ENCODE measurements at places on chromosomes 2 and 18.

- DNase-seq = no peak
Observed at GRCh38 chr2:224272237-224272910, 129.5 kb downstream of the FAM124B start.

DNA sequence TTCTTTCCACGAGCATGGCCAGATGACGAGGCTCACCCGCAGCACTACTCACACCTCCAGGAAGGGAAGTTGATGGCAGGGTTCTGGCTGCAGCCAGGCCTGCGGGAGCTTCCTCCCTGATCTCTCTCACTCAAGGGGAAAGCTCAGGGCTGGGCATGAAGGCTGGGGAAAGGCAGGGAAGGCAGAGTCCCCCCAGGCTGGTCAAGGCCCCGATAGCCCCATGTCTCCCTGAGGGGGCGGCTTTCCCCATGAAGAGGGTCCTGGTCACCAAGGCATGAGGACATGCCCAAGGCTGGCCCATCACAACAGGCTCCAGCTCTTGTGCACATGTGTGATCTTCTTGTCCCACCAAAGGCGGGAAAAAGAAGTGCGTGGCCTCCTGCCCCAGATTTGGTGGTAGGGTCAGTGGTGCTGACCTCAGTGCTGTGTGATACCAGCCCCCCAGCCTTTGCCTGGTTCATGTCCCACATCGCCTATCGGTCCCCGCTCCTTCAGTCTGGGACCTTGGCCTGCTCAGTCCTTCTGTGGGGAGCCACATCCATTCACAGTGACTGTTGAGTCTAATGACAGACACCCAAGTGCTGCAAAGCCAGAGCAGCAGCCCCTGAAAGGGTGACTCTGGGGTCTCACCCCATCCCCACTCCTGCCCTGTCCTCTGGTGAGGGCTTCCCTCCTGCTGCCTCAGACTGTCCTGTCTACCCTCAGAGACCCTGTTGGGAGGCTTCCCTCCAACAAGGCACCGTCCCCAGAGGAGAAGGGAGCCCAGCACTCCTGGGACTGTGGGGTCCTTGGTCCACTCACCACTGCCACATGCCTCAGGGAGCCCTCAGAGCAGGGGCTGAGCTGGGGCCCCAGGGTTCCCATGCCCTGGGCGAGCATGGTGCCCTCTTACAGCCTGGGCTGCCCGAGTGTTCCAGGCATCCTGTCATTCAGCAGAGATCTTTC is 49.8 kb upstream of the ALPP start:
- no peak for DNase-seq

DNA sequence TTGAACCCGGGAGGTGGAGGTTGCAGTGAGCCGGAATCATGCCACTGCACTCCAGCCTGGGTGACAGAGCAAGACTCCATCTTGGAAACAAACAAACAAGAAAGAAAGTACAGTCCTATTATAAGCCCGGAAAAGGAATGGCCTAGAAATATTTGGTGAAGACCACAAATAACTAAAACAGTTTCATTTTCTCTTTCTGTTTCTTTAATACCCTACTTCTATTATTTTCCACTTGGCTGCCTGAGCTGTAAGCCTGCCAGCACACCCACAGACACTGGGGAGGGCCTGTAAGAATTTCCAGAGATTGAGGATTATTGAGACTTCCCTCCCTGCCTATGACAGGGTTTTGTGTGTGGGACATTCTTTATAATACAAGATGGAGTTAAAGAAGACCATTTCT is 188.0 kb upstream of the DCC start:
- DNase-seq = no peak

DNA sequence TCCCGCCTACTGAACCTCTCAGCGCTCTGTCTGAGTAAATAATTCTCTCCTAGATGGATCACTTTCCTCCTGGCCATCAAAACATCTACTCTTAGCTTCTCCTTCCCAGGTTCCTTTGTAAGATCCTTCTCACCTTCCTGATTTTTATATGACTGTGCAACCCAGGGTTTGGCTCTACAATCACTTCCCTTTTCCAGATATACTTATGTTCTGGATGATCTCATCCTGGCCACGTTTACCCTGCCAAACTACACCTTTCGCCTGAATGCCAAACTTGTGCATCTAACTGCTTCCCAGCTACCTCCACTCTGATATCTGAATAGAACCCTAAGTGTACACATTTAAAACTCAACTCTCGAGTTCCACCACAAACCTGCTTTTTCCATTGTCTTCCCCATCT is 290.5 kb upstream of the REV1 start:
- no peak for DNase-seq

DNA sequence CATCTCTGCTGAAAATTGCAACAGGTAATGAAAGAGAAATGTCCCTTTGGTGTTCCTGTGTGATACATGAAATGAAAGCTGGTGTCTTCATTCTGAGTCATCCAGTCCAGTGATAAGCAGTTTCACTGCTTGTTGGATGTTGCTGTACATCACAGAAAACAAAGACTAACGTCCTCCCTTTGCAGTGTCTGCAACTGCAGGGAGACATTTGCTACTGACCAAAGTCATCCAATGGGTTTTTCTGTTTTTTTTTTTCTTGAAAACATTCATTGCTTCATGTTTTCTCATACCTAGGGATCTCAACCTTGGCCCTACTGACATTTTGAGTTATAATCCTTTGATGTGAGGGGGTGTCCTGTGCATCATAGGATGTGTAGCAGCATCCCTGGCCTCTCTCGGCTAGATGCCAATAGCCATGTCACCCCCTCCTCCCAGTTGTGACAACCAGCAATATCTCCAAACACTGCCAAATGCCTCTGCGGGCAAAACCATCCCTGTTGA is 63.6 kb upstream of the FZD5 start:
- no peak for DNase-seq

GRCh38 chr2:200617156-200618053 is 31.6 kb downstream of the AOX1 start:
- no peak for DNase-seq

DNA sequence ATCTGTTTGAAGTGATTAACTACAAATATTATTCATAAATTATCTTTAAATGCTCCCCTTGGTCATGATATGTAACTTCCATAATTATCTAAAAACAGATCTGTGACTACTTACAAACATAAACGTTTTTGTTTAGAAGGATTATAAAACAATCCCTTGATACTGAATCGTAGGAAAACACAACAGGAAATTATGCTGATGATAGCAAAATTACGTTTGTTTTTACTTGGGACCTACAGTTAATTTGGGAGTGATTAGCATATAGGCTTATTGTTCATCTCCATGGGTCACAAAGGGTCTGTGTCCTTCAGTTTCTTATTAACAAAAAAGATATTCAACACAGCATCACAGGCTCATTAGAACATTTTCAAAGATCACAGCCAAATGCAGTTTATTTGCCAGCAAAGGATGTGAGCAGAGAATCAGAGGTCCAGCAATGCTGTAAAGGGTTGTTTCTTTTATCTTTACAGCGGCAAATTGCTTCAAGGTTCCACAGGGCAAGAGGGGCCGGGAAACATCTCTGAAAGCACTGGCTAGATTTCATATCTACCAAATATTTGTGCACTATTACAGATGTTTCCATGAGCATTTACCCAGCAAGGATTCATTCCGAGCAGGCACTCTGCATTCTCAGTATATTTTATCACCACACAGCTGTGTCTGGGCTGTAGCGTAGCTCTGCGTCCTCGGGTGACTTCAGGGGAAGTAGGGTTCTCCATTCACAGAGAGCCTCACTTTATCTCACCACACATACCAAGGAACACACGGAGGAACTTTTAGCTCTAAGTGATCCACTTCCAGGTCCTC is 4.1 kb downstream of the CCDC195 start:
- no peak for DNase-seq

DNA sequence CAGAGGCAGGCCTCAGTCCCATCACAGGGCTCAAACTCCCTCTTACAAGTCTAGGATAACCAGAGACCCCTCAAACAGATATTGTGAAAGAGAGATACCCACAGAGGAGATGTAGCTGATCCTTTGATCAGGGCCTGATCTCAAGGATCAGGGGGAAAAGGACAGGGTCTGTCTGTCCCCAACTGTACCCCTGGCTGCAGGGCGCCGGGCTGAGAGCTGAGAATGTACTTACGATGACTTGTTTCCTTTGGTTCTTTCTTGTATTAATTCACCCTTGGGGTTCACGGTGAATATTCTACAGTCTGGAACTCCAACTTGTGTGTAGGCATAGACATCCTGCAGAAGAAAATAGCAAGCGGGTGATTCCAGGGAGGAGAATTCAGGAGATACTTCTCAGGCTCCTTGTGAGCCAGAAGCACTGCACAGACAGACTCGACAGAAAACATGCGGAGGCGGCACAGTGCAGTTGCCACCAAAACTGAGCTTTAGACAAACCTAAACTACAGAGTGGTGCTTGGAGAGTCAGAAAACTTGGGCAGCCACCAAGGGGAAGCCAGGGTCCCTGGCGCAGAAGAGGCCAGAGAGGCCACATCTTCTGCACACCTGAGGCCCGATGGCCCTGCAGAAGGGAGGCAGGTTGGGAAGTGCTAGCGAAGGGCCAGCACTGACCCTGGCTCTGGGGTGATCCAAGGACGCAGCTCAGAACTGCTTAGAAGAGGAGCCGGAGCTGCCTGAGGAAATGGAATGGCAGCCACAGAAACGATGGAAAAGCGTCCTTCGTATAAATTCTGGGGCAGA is 73.9 kb downstream of the EMILIN2 start:
- no peak for DNase-seq

DNA sequence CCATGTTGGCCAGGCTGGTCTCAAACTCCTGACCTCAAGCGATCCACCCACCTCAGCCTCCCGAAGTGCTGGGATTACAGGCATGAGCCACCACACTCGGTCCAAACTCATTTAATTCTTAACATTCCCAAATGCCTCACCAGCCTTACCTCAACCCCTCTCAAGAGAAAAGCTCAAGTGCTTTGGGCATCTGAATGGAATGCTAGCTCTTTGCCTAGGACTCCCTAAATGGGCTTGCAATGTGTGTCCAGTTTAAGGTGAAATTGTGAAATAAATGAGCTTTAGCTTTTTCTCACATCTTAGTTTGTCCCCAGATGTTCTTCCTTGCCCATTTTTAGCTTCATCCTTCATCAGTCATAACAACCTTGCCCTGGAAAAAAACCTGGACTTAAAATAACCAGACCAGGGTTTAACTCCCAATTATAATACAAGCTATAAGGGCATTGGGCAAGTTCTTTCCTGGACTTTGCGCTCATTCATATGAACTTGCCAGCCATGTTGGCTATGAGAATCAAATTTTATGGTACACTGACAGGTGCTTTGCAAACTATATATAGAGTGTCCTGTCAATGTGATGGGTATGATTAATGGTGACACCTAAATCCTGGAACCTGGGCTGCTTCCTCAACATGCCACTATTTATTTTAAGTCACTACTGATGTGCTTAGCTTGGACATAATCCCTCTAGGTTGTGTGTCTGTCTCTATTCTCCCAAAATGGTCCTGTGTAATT is 95.1 kb upstream of the SERPINE2 start:
- no peak for DNase-seq

- no peak for DNase-seq
Observed at GRCh38 chr2:65481961-65482360, 49.6 kb upstream of the SPRED2 start.

DNA sequence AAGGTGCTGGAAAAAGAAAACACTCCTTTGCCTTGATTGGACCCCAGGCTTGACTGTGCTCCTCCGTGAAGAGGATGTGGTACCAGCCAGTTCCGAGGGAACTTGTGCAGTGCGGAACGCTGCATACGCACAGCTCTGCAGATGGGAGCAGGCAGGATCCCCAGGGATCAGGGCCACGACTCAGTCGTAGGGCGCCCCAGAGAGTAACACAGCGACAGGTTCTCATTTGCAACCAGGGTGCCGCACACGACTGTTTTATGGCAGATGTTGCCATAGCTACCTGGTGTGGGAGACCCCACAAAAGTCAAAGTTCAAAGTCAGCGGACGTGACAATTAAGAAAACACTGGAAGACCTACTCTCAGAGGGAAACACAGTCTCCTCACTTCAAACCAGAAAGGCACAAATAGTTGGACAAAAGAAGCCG is 779 bp downstream of the MALL start:
- DNase-seq = no peak

DNA sequence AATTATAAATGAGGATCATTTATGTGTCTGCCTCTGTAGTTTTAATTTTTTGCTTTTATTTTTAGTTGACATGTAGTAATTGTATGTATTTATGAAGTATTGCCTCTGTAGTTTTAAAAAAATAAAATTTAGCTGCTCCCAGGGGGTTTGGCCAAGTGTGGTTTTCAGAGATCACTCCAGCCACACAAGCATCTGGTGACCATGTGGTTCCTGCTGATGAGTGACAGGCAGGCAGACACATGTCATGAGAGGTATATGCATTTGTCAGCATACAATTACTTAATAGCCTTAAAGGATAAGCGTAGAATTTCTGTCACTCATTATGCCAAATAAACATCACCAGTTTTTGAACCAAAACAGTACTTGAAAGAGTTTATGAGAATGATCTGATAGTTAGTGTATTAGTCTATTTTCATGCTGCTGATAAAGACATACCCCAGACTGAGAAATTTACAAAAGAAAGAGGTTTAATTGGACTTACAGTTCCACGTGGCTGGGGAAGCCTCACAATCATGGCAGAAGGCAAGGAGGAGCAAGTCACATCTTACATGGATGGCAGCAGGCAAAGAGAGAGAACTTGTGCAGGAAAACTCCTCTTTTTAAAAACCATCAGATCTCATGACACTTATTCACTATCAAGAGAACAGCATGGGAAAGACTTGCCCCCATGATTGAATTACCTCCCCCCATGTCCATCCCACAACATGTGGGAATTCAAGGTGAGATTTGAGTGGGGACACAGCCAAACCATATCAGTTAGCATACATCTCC is 29.6 kb downstream of the MREG start:
- no peak for DNase-seq

DNA sequence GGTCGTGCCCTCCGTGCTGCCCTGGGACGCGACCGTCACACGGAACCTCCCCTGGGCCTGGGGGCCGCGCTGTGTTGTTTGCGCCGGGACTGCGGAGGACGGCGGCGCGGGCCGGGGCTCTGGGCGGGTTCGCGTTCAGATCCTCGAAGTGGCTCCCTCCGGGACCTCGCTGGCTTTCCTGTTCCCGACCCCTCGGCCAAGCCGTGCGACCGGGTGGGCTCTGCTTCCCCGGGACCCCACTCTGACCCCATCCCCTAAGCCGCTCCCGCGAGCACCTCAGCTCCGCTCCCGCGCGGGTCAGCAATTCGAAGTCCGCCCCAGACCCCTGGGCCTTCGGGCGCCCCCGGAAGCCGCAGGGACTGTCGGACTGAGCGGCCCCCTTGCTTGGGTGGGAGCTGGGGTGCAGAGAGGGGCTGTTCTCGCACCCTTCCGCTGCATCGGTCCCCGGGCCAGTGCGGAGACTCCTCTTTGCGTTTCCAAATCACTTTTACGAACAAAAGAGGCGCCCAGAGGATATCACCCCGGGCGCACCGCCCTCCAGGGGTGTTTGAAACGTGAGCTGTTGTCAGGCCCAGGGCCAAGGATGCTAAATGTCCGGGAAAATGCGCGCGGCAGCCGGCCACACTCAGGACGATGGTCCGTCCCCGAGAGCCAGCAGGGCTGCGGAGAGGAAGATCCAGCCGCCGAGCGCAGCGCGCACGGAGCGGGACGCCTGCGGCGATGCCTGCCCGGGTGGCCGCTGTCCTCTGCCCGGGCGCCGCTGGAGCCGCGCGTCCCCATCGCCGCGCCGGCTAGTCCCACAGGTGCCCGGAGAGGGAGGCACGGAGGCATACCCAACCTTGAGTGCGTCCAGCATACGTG is 73.5 kb downstream of the ZCCHC2 start:
- DNase-seq = no peak

GRCh38 chr18:66994790-66995189 is 390.9 kb upstream of the CDH19 start:
- no peak for DNase-seq
